ENCODE measurements at places on chromosomes 6 and 20. TPM values are rescaled to one million over a fixed set of nuclear protein-coding genes. Genes with fewer than 3 reads are reported as not detected.

Gene QKI
- total RNA-seq, result 56.5 TPM

Gene SYNE1
- total RNA-seq, result 41.0 TPM

Gene SIRPD
- total RNA-seq, result not detected

Gene ARFGAP1
- total RNA-seq, result 71.0 TPM

Gene TMEM200A
- 1.7 TPM for total RNA-seq

Gene CLPSL2
- total RNA-seq, result not detected

Gene HLA-DQA1
- 20.3 TPM for total RNA-seq

Gene C6orf15
- total RNA-seq, result not detected

Gene CLPSL1
- total RNA-seq, result not detected

Gene ANKEF1
- 2.6 TPM for total RNA-seq

Gene FAM83B
- not detected for total RNA-seq

DNA sequence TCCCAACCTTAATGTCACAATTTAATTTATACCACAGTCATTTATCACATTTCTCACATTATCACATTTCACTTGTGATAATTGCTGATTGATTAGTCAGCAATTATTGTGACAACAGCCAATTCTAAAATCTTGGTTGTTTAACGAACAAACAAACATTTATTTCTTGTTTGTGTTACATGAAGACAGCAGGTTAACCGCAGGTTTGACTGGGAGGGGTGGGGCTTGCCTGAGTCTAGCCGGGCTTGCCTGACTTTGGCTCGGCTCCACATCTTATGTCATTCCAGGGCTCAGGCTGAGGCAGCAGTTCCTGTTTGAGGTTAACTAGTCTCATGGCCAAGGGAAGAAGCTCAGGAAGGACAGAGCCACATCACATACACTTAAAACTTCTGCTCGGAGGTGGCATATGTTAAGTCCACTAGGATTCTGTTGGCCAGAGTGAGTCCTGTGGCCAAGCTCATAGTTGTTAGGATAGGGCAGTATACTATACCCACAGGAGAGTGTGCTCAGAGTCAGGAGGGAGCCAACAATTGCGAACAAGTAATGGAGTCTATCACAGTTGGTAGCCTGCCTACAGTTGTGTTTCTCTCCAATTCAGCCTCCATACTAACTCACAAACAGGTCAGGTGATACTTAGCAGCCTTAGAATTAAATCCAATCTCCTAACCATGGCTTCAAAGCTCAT lies 90.0 kb upstream of the IFNGR1 start:
- DNase-seq, result no peak

DNA sequence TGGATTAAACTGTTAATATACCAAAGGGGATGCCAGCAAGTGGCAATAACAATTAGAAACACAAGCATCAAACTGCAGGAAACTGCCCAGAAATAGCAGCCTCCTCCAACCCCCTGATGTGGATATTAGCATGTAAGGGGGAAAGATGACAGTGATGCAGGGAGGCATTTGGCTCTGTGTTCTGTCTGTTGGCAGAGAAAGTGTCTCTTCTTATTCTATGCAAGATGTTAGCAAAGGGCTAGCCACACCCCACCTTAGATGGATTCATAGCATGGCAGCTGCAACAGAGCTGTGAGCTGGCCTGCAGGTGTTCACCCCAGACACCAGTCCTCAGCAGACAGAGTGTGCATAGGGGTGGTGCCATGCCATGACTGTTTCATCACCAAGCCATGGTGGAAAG lies 38.0 kb downstream of the SCP2D1 start:
- no peak for DNase-seq

GRCh38 chr6:82040405-82041221 lies 206.9 kb downstream of the IBTK start:
- no peak for DNase-seq

GRCh38 chr6:39617026-39617425 lies 108.2 kb downstream of the KIF6 start:
- no peak for DNase-seq

- no peak for DNase-seq
Measured at GRCh38 chr6:54491431-54491830, 183.2 kb downstream of the TINAG start.

DNA sequence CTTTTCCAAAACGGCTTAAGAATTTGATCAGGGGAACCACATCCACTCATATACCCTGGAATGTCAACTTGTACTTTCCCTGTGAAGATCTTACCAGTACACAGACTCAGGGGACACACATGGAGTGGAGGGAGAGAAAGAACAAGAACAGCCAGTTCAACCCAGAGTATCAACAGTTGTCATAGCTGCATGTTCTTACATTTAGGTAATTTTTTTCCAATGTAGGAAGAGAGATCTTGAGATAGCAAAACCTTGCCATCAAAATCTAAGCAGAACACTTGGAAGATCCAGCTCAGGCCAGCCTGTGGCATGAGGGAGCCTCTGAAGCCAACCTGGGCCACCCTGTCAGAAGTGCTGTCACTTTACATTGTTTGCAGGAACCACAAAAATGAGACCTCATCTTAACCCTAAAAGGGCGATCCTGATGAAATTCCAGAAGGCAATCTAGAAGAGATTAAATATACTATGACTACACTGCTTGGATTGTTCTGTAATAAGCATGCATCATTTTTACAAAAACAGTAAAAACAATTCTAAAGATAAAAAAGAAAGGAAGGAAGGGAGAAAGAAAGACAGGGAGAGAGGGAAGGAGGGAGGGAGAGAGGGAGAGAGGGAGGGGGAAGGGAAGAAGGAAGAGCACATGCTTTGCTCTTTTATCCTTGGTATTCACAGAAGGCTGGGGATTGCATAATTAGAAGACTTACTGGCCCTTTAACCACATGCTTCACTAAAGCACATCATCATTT lies 124.7 kb upstream of the TCF21 start:
- no peak for DNase-seq

DNA sequence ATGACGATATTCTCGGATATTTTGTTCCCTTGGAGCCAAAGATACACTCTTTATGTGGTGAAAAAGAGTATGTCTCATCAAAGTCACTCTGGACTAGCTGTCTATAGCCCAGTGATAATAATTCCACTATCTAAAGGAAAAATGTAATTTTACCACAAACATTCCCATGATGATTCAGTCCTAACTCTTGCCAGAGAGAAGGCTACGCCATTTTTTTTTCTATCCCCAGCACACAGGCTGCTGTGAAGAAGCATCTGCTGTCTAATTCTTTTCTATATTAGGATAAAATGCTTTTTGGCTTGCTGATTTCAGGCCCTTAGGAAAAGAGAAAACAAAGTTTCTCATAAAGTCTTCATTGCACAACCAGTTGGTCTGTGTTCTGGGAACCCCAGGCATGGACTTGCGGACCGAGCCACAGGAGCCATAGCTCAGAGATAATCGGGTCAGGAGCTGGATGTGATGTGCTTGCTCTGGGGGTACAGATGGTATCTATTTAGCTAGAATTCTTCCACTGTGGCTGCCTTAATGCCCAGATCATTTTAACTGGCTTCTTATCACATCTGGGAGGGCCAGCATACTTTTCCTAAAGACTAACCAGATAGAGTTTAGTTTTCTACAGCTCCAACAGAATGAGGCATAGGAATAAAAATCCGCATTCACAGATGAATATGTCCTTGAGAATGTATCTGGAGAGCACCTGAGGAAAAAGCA lies 683.7 kb upstream of the ID4 start:
- no peak for DNase-seq

- DNase-seq, result no peak
Measured at GRCh38 chr6:33014841-33015634, 5.6 kb upstream of the HLA-DOA start.

DNA sequence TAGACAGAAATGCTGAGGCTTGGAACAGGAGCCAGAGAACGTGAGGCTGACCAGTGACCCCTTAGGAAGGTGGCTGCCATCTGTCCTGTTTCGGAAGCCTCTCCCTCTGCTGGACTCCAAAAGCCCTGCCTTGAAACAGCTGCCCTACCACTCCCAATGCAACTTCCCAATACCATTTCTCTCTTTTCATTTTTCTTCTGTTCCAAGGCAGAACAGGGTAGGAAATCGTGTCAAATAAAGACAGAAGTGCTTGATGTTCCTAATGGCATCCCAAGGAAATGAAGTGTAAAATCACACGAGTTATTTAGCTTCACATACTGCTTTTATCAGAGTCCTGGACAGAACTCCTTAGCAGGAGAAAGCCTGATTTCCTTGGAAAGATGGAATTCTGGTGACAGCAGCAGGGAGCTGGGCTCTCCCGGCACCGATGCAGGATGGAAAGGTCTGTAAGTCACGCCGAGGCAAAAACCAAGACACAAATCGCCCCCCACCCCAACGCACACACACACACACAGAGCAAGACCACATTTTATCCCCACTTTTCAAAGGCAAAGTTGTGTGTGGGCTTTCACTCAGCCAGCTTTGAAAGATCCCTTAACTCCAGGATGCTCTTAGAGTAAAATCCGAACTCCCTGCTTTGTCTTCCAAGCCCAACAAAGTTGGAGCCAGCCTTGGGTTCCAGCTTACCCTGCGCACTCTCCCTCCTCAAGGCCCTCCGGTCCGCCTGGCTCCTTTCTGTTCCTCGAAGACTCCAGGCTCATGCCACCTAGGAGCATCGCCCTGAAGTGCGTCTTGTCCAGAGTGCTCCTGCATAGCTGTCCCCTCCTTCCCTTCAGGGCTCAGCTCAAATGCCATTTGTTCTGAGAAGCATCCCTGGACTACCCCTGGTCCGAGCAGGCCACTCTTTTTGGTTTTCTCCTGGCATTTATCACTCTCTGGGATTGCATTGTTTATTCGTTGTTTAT lies 11.6 kb upstream of the STX16 start:
- no peak for DNase-seq

DNA sequence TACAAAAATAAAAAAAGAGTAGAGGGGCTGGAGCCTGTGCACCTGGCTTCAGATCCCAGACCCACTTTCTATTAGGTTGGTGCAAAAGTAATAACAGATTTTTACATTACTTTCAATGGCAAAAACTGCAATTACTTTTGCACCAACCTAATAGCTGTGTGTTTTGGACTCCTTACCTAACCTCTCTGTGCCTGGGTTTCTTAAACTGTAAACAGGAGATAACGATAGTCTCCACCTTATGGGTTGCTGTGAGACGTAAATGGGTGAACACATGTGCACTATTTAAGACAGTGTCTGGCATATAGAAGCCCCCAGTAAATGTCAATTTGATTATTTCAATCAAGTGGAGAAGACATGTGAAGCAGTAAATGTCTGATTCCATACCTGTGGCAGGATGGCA lies 89.7 kb downstream of the TFAP2C start:
- DNase-seq, result no peak

GRCh38 chr6:167429353-167429752 lies 104.5 kb downstream of the TTLL2 start:
- no peak for DNase-seq

- DNase-seq, result no peak
Measured at GRCh38 chr6:36666826-36667591, 11.5 kb upstream of the CDKN1A start.

DNA sequence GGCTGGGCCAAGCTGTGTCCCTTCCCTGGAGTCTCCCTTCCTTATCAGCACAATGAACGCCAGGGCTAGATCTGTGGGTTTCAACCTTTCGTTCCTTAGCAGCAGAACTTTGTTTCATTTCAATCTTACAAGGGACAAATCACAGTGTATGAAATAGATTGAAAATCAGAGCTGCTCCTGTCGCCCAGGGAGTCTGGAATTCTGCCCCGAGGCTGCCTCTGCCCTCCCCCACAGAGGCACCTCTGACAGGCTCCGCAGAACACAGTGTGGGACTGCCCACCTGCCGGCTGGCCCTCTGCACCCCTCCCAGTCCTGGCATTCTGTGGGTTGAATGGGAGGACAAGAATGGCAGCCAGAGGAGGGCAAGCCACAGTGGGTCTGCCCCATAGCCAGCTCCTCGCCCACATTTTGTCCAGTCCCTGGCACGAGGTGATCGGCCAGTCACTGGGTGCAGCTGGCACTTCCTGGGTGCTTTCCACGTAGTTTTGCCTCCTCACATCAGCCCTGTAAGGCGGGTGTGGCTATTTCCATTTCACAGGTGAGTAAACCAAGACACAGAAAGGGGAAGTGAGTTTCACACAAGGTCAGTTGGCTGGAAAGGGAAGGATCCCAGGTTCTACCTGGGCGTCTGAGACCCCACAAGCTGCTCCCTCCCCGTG lies 26.1 kb downstream of the MANBAL start:
- DNase-seq, result no peak

GRCh38 chr6:20696676-20697075 lies 162.4 kb downstream of the CDKAL1 start:
- DNase-seq, result no peak

- no peak for DNase-seq
Measured at GRCh38 chr6:144335914-144336313, 50.8 kb downstream of the UTRN start.

DNA sequence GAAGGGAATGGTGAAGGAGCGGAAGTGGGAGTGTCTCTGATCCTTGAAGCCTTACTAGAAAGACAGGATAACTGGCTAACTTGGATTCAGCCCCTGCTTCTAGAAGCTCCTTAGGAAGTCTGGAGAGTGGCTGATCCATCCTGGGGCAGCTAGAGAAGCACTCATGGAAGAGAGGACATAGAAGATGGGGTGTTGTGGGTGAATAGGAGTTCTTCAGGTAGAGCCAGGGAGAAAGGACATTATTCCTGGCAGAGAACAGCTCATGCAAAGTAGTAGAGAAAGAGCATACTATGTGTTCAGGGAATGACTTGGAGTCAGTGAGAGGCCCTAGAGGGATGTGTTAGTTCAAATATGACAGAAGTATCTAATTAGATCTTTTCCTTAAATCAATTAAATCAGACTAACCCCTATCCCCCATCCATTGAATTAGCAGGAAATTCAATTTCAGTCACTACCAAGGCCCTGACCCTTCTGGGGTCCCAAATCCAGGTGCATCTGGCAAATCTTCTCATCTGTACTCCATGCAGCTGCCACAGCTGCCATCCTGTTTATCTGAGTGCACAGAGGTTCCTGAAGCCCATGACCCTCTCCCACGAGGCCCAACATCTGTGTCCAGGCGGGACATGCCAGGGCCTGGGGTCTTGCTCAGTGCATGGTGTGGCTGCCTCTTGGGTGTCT lies 130.7 kb downstream of the DHX35 start:
- DNase-seq, result no peak

DNA sequence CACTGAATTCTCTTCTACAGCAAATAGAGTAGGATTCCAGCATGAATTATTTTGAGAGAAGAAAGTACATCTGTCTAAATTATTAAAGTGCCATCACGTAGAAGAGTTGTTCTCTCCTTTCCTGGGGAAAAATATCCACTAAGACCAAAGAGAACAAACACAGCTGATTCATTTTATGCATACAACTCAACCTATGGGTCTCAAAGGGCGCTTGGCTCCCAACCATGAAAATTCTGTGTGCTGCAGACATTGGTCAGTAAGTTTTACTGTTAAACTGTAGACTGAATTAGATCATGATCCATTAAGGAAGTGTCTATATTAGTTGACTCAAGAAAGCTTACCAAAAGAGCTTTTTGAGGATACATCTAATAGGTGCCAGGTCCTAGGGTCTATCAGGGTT lies 83.5 kb downstream of the FRK start:
- DNase-seq, result no peak

- DNase-seq, result no peak
Measured at GRCh38 chr20:23245553-23246181, 104.9 kb upstream of the NXT1 start.

- no peak for DNase-seq
Measured at GRCh38 chr6:156980948-156981347, 203.8 kb downstream of the ARID1B start.

DNA sequence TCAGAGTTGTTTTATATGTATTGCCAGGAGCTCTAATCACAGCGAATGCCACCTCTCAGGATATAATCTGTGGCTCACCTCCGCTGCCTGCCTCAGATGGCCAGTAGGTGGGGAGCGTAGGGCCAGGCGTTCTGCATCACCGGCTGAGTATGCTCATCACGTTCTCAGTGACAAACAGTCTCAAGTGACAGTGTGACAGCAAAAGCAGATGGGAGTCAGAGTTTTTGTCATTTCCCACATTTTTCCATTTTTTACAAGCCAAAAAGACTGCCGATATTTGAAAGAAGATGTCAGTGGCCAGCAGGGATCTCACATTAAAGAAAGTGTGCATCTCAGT lies 208.7 kb downstream of the ALDH8A1 start:
- no peak for DNase-seq
